Sciatic nerve (tissue), 2 donors: ENCODE measurements at places on chromosomes 5 and 9. TPM values are rescaled to one million over a fixed set of nuclear protein-coding genes. Genes with fewer than 3 reads are reported as not detected.

Gene FOXD4L5
- total RNA-seq: 0.27 TPM

Gene CCL21
- total RNA-seq: not detected

Gene ANKDD1B
- total RNA-seq: 3.6 TPM

Gene GMCL2
- total RNA-seq: not detected

Gene CCDC183
- 2.5 TPM for total RNA-seq

Gene NRARP
- 18.5 TPM for total RNA-seq

Gene RNF180
- 16.4 TPM for total RNA-seq

Gene PTBP3
- total RNA-seq: 61.7 TPM

Gene PCDHA6
- 0.76 TPM for total RNA-seq

Gene GRIA1
- 1.4 TPM for total RNA-seq

Gene IL5
- not detected for total RNA-seq

Gene ZCCHC9
- total RNA-seq: 19.2 TPM

Gene SH2D3C
- total RNA-seq: 22.6 TPM

Gene CFAP90
- total RNA-seq: 0.36 TPM

Gene PPWD1
- total RNA-seq: 47.1 TPM

Gene BTNL8
- 0.53 TPM for total RNA-seq

Gene PRRT1B
- not detected for total RNA-seq

Gene DAB2IP
- total RNA-seq: 70.7 TPM

Gene C5orf34
- 1.5 TPM for total RNA-seq
